Vagina (tissue), 2 donors: ENCODE measurements at places on chromosomes 5 and 9. TPM values are rescaled to one million over a fixed set of nuclear protein-coding genes. Genes with fewer than 3 reads are reported as not detected.

ACTBL2 gene
- total RNA-seq = not detected

TMEFF1 gene
- not detected for total RNA-seq

CCDC171 gene
- total RNA-seq = 2.9 TPM

DOCK2 gene
- 18.2 TPM for total RNA-seq

ZNF169 gene
- 14.0 TPM for total RNA-seq

GRCh38 chr5:8157320-8157822 lies 288.4 kb downstream of the MTRR start:
- DNase-seq = no peak

DNA sequence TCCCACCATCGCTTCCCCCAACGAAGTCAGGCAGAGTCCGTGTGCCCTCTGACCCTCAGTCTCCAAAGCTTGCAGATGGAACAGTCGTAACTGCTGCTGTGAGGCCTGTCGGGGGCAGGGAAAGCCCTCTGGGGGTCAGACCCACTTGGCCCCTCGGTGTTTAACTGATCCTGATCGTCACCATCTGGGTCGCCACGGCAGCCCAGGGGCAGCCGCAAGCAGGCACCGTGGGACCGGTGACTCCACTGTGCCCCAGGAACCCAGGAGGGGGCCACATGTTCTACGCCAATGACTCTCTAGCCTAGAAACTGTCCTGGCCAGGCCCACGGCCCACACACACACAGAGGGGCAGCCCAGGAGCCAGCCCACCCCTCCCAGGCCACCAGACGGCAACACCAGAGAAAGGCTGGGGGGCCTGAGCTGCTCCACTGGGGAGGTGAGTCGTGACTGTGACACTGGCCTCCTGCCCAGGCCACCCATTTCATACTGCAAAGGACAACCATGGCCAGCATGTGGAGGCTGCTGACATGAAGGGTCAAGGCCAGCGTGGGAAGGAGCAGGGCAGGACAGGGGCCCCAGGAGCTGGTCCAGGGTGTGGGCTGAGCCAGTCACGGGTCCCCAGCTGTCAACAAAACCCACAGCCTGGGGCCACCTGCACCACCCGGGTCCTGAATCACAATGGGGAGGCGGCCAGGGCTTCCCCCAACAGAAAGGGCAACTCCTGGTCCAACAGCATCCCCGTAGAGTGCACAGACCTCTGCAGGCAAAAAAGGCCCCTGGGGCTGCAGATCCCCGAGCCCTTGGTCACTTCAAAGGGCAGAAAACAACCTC lies 20.8 kb downstream of the VAV2 start:
- DNase-seq = no peak
